ENCODE measurements at places on chromosomes 6 and 20.

GRCh38 chr20:23005776-23006175 is 29.3 kb upstream of the SSTR4 start:
- no peak for DNase-seq

DNA sequence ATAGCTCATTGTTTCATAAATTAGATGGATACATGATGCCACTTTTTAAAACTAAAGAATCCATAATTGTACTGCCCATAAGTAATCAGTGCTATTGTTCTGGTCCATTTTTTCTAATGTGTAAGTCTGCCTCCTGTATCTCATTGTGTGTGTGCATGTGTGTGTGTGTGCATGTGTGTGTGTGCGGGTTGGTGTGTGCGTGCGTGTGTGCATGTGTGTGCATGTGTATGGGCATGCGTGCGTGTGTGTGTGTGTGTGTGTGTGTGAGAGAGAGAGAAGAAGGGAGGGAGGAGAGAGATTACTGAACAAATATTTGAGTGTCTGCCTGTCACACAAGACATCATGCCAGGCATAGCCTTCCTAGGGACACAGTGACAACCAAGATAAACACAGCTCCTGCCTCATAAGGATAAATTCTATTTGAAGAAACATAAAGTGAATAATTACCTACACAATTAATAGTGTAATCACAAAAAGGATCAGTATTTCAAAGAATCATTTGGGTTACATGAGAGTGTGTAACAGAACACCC is 33.2 kb upstream of the RPS6KA2 start:
- DNase-seq, result no peak

DNA sequence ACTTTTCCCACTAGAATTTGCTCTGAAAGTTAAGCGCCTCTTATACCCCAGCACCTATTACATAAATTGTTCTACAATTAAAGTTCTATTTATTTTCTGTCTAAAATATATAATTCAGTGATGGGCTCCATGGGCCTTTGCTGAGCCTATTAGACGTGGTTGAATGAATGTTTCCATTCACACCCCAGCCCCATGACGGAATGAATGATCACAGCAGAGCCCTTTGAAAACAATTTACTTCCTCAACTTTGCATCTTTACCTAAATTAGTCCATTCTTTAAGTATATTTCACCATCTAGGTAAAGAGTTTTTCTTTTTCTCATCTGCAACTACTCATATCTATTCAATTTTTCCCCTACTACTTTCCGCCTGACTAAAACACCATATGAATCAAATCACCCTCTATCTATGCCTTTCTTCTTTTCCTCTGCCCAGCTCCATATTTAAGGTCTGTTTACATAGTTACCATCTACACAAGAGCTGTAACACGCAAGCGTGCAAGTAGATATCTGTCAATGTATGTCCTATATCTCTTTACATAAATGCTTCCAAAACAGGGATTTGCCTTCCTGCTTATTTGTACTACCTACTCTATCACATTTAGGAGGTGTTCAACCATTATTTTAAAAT is 69.7 kb downstream of the ECT2L start:
- DNase-seq, result no peak

- no peak for DNase-seq
These were observed 18.0 kb upstream of the PACSIN1 start for GRCh38 chr6:34447910-34448309.

- DNase-seq, result no peak
These were observed 147.2 kb downstream of the CFAP61 start for GRCh38 chr20:20199361-20200160.

- no peak for DNase-seq
These were observed 180.4 kb downstream of the ZNF217 start for GRCh38 chr20:53413186-53413631.

GRCh38 chr20:8095648-8096572 is 36.2 kb upstream of the PLCB1 start:
- no peak for DNase-seq

- no peak for DNase-seq
These were observed 53.0 kb upstream of the NOP56 start for GRCh38 chr20:2599288-2600006.

- DNase-seq, result peak; percentile 47
These were observed 35.2 kb upstream of the TBC1D22B start for GRCh38 chr6:37222125-37222967.

DNA sequence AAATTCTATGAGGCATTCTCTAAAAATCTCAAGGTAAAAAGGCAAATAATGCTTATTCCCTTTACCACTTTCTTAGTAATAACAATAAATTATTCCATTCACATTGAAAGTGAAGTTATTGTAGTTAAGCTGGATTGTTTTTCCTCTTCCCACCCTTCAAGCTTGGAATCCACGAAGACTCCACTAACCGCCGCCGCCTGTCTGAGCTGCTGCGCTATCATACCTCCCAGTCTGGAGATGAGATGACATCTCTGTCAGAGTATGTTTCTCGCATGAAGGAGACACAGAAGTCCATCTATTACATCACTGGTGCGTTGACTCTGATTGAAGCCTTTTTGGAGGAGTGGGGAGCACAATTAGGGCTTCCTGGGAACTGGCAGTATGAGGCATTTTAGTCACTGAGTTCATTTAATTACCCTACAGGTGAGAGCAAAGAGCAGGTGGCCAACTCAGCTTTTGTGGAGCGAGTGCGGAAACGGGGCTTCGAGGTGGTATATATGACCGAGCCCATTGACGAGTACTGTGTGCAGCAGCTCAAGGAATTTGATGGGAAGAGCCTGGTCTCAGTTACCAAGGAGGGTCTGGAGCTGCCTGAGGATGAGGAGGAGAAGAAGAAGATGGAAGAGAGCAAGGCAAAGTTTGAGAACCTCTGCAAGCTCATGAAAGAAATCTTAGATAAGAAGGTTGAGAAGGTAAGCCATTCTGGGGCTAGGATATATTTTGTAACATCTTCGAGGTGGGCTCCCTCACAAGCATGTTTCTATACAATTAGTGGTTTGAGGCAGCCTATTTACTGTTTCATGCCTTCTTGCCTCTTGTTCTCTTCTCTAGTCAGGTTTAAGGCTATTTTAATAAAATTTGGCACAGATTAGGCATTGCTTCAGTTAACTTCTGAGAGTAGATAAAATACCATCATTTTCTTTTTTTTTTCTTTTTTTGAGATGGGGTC is 4.9 kb downstream of the HSP90AB1 start:
- DNase-seq, result no peak

DNA sequence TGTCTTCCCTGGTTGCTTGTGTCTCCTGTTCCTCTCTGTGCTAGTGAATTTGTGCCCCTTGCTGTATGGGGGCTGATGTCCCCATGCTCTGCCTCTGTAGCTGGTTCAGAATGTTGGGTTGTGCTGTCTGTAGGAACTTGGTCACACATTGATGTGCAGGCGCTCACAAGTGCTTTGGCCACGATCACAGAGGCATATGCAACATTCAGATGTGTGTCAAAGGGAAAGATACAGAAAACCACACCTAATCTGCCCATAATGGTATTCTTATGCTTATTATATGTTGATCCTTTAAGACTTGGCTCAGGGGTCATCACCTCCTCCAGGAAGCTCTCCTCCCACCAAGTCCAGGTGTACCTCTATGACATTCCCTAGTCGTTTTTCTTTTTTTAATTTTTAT is 17.1 kb upstream of the DHX35 start:
- DNase-seq, result no peak

DNA sequence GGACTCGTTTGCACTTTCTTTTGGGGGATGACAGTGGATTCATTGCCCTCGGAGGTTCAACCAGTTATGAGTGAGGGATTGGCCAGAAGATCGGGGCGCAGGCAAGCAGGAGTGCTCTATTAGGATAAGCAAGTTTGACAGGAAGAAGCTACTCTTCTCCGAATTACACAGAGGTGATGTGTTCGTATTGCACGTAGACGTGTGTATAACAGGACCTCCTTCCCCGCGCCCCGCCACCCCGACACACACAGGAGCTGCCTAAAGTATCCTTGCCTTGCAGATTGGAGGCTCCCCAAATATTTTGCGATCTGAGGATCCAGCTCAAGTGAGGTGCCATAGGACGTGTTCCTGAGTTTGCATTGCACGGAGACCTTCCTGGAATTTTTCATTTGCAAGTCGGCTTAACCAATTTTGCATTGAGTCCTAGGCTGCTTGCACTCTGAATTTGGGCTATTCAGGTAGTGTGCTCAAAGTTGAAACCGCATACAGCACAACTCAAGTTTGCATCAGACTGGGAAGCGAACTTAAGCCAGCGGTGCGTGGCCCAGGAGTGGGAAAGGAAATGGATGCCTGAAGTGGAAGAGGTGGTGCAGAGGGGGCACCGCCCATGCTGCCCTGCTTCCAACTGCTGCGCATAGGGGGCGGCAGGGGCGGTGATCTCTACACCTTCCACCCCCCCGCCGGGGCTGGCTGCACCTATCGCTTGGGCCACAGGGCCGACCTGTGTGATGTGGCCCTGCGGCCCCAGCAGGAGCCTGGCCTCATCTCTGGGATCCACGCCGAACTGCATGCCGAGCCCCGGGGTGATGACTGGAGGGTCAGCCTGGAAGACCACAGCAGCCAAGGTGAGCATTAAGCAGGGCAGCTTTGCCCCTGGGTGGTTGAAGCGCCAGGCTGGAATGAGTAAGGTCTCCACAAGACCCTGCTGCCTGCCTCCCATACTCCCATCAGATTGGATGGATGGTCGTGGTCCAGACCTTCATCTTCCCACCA is 770 bp downstream of the TCF19 start:
- DNase-seq, result no peak

DNA sequence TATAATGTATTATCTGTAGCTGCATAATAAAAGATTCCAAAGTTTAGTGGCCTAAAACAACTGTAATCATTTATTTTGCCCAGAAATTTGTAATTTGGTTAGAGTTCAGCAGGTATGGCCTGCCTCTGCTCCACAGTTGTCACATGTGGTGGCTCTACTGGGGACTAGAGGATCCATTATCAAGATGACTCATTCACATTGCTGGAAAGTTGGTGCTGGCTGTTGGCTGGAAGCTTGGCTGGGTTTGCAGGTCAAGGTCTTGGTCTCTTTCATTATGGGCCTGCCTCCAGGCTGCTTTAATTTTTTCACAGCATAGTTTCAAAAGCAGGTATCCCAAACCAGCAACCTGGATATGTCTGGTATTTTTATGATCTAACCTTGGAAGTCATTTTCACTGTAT is 17.6 kb downstream of the TRDN start:
- no peak for DNase-seq

DNA sequence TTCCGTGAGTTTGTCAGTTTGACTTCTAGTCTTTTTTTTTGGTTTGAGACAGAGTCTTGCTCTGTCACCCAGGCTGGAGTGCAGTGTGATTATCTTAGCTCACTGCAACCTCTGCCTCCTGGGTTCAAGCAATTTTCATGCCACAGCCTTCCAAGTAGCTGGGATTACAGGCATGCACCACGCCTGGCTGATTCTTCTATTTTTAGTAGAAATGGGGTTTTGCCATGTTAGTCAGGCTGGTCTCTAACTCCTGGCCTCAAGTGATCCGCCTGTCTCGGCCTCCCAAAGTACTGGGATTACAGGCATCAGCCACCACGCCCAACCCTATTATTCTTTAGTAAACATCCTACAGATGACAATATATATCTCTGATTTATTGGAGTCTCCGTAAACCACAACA is 506.5 kb downstream of the PREX1 start:
- DNase-seq, result no peak

- DNase-seq, result no peak
These were observed 11.4 kb upstream of the IFNGR1 start for GRCh38 chr6:137230547-137230946.

DNA sequence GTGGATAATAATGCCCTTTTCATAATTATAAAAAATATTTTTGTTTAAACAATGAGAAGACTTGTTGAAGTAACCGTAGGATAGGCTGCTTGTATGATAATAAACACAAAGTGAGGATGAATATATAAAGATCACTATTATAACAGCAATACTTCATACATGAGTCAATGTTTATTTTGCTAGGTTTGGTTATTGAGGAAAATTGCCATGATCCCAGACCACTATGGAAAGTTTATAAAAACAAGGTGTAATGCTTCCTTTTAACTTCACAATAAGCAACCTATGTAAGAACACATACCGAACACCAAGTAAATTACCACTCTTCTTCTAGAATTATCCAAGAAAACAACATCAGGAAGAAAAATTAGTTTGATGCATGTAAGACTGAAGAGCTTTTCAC is 495.3 kb upstream of the RNF217 start:
- no peak for DNase-seq

GRCh38 chr20:24658920-24659660 is 189.7 kb downstream of the SYNDIG1 start:
- no peak for DNase-seq

DNA sequence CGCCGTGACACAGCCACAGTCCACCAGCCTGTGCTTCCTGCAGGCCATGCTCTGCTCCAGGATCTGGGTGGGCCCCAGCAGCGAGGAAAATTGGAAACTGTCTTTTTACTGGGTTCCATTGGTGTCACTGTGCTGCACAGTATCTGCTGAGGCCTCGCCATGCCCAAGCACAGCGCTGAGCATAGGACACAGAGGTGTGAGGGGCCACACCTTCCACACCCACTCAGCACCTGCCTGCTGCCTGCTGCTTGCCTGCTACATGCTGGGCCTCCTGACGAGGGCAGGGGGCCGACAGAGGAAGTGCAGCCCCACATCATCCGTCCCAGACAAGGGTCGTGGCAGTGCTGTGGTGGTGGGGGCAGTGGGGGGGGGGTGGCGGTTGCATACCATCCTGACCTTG is 173.0 kb upstream of the THBS2 start:
- no peak for DNase-seq

DNA sequence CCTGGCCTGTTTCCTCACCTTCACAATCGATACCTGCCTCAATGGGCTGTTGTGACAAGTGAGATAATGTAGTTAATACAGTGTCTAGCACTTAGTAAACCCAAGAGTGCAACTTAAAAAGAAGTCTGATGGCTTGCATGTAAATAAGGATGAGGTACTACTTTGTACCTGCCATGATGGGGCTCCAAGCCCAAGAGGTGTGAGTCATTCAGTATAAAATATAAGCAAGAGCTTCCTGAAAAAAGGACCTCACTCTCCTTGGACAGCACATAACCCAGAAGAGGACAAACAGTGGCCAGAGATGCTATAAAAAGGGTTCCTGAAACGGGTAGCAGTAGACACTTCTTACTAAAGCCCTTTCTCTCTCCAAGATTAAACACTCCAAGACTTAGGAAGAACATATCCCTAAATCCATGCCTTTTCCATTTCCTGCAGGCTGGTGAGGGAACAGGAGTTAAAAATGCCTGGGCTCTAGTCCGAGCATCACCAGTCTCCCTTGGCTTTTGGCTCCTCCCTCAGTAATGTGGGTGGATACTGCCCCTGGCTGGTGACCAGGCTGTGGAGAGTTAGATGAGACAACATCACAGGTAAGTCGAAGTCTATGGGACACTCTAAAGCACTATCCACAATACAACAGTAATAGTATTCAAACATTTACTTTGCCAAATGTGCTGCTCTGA is 4.3 kb downstream of the UBE2V1 start:
- DNase-seq, result no peak

DNA sequence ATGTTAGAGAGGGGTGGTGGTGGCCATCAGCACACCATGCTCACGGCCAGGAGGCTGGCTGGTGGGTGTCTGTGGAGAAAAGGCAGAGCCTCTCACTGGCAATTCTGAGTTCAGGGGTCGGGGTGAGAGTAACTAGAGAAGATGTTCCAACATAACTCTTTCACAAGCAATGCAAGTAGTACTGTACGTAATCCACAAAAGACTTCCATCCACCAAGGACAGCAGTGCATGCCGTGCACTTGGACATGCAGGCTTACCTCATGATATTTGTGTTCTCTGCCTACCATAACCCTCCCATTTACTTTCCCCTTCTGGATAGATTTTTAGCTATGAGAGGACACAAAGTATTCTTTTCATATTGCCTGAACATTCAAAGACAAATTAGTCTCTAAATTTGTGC is 51.3 kb downstream of the DCBLD1 start:
- DNase-seq, result no peak

Measured in stimulated activated CD4-positive, alpha-beta T cell treated with anti-CD3 and anti-CD28 coated beads, TNF-alpha, amount 100 ng/mL, for 24 hours (primary cell).